ENCODE measurements at places on chromosomes 3 and 15.

- DNase-seq = no peak
Measured at GRCh38 chr3:66703501-66703900, 202.7 kb upstream of the LRIG1 start.

- DNase-seq = no peak
Measured at GRCh38 chr15:84859651-84860050, 24.8 kb upstream of the SLC28A1 start.

DNA sequence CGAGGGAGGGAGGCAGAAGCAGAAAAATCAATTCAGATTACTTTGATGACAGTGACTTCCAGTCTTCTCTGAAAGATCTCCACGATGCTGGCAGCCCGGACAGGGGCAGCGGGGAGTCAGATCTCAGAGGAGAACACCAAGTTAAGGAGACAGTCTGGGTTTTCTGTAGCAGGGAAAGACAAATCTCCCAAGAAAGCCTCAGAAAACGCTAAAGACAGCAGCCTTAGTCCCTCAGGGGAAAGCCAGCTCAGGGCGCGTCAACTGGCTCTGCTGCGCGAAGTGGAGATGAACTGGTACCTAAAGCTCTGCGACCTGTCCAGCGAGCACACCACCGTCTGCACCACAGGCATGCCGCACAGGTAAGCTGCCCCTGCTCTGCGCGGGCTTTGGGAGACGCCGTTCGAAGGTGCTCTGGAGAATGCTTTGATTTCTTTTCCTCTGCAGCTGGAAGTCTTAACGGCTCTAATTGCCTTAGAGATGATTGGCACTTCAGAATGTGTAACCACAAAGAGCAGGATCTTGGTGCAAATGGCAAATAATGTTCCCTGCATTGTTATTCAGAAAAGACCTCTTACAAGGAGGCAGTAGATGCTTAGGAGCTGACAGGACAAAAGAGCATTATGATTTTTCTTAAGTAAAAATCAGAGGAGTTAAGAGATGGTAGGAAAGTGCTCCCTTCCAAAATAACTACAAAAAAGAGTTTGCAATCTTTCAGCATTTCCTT lies at the start of gene KCNAB1:
Gene KCNAB1 (plus strand): TSS at position 51 of the 724 bp plus-strand sequence.
- no peak for DNase-seq

- DNase-seq = no peak
Measured at GRCh38 chr3:155076888-155077287, 3.2 kb upstream of the MME start.

DNA sequence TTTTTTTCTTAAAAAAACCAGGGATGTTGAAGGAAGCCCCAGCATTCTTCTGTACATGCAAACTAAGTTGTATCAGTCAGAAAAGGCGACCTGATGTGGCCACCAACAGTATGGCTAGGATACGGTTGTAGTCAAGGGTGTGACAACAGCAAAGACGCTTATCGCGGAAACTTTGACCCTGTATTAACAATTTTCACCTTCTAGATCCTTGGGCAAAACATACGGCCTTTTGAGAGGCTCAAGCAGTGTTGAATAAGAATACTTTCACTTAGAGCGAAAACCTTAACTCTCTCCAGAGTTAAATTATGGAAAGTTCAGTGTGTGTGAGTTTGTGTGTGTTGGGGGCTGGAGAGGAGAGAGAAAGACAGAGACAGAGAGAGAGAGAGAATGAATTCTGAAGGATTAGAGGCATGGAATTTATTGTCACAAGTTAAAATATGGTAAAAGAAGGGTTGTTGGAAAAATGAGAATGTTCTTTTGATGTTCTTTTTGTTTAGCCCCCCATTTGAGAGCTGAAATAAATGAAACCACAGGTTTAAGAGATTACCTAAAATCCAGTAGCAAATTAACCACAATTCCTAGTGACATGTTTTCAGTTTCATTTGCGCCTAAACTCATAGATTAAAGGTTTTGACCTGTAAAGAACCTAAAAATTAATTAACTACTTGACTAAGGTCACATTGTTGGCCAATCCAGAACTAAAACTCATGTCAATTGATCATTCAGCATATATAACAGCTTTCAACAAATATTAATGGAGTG lies 9.2 kb downstream of the ALCAM start:
- no peak for DNase-seq

Data from NCI-H446 treated with DMSO at 0.1 percent for 48 hours (cell line).